Astrocyte (in vitro differentiated cells and primary cell): ENCODE measurements at places on chromosomes 6 and 20. TPM values are rescaled to one million over a fixed set of nuclear protein-coding genes. Genes with fewer than 3 reads are reported as not detected.

GNRH2 gene
- 0.89 and 1.4 TPM in 2 replicates for total RNA-seq

- no peaks in the 10 kb centered on the region for H3K27me3 ChIP-seq
- H3K4me1 ChIP-seq: no peaks in the 10 kb centered on the region
- H3K27ac ChIP-seq: no peak overlapping the region
- no peak for DNase-seq
Measured at GRCh38 chr6:114649298-114649697, 306.5 kb upstream of the HS3ST5 start.

DNA sequence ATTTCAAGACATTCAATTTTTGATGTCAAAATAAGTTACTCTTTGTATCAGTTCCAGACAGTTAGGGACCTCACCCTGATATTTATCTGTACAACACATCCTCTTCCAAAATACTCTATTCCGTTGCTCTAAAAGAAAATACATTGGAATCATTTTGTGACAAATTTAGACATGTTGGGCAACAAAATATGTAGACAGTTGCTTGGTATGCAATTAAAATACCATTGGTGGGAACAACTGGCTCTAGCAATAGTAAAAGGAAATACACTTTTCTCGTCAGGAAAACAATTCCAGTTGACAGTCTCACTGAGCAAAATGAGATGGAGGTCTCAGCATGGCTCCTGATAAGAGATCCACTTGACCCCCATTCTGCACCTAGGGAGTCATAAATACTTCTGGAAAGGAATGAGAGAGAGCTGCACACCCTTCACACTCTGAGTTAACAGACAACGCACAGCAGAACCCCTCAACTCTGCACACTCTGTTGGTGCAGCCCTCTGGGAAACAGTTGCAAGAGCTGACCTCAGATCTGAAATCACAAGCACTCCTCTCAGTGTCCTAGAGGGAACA lies 171.3 kb upstream of the NT5E start:
- no peak for DNase-seq
- no peaks in the 10 kb centered on the region for H3K4me1 ChIP-seq
- no peaks in the 10 kb centered on the region for H3K27me3 ChIP-seq
- no peak overlapping the region for H3K27ac ChIP-seq
- no peaks in the 10 kb centered on the region for H3K36me3 ChIP-seq

SPEF1 gene
- 0.45 and 1.2 TPM in 2 replicates for total RNA-seq

TRIM31 gene
- total RNA-seq: not detected in 2 replicates

DNA sequence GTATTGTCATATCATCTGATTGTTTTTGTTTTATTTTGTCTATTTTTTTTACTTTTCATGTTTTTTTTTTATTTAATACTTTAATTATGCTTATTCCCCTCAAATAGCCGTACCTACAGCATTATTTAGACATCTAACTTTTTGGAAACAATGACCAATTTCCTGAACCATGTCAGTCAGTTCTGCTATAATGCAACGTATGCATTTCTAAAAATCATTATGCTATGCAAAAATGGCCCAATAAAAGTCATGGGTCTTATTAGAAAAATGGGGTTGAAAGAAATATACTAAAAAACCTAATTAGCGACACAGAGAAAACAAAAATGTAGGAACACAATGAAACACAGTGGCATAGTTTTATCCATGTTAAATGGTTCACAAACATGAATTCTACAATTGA lies 1454.7 kb downstream of the GRIK2 start:
- H3K27me3 ChIP-seq: no peaks in the 10 kb centered on the region
- H3K27ac ChIP-seq: no peak overlapping the region
- no peaks in the 10 kb centered on the region for H3K4me1 ChIP-seq
- no peak overlapping the region for H3K4me3 ChIP-seq

GRCh38 chr6:10723567-10723881 lies 654 bp downstream of the TMEM14C start:
- peak overlapping the region; percentile 93 for H3K4me3 ChIP-seq
- no peaks in the 10 kb centered on the region for H3K27me3 ChIP-seq
- peak; percentile 11 for DNase-seq
- peaks cover 15% of the 10 kb centered on the region for H3K4me1 ChIP-seq

GRCh38 chr20:34951252-34951651 lies 4.4 kb downstream of the GSS start:
- no peak overlapping the region for H3K4me3 ChIP-seq
- no peaks in the 10 kb centered on the region for H3K27me3 ChIP-seq
- H3K4me1 ChIP-seq: peaks cover 17% of the 10 kb centered on the region
- no peak for DNase-seq
- peaks cover 7% of the 10 kb centered on the region for H3K36me3 ChIP-seq

- DNase-seq: no peak
- H3K27ac ChIP-seq: no peak overlapping the region
- H3K27me3 ChIP-seq: no peaks in the 10 kb centered on the region
- no peaks in the 10 kb centered on the region for H3K4me1 ChIP-seq
- no peak overlapping the region for H3K4me3 ChIP-seq
- H3K36me3 ChIP-seq: no peaks in the 10 kb centered on the region
Measured at GRCh38 chr6:125480571-125480970, 178.8 kb upstream of the HDDC2 start.

GRCh38 chr20:8661229-8661952 lies 407.5 kb upstream of the PLCB4 start:
- no peak overlapping the region for H3K27ac ChIP-seq
- no peaks in the 10 kb centered on the region for H3K36me3 ChIP-seq
- no peaks in the 10 kb centered on the region for H3K27me3 ChIP-seq
- no peaks in the 10 kb centered on the region for H3K4me1 ChIP-seq
